CD4-positive, alpha-beta T cell treated with Interleukin-15 for 1 hour (primary cell): ENCODE measurements at places on chromosomes 3 and 15.
A peak's percentile ranks its signal among the peaks of the same experiment; 100 is the strongest.

- peak; percentile 30 for DNase-seq
These were observed 47.2 kb upstream of the ICE2 start for GRCh38 chr15:60526127-60526616.

GRCh38 chr15:96515371-96515770 is 184.9 kb downstream of the NR2F2 start:
- no peak for DNase-seq

DNA sequence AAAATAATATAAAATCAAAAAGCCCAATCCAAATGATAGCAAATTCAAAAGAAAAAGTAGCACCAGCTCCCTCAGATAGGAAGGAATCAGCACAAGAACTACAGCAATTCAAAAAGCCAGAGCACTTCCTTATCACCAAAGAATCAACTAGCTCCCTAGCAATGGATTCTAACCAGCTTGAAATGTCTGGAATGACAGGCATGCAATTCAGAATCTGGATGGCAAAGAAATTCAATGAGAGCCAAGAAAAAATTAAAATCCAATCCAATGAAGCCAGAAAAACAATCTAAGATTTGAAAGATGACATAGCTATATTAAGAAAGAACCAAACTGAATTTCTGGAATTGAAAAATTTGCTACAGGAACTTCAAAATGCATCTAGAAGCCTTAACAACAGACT is 1334.4 kb upstream of the ALCAM start:
- DNase-seq = no peak

GRCh38 chr3:79056498-79056897 is 711.3 kb downstream of the ROBO1 start:
- no peak for DNase-seq

- DNase-seq = no peak
These were observed 235.5 kb downstream of the OPA1 start for GRCh38 chr3:193828477-193828876.

DNA sequence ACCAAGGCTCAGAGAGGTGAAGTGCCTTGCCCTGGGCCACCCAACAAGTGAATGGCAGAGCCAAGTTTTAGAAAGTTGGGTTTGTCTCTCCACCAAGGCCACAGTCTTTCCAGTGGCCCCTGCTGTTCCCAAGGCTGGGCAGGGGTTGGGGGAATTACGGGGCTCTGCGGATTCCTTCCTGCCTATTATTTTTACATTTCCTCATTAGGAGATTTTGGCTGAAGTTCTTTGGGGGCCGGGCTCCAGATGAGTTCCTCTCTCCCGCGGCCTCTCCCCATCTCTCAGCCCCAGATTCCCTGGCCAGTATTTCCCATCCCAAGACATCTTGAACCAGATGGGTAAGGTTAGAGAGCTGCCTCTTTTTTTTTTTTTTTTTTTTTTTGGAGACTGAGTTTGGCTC is 44.0 kb upstream of the SMAD6 start:
- DNase-seq = no peak

DNA sequence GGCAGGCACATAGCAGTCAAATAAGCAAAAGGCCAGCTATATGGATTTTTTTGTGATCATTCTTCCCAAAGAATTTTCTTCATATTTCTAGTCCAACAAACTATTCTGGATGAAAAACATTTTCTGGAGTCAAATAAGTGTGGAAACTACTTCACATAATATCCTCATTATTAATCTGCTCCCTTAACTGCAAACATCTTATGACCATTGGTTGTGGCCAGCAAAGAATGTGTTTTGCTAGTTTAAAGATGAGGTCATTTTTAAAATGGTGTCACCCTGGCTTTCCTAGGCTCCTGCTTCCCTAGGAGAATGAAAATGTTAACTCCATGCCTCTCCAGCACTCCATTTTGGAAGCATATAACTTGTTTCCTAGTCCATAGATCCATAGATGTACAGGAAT is 118.8 kb downstream of the SST start:
- no peak for DNase-seq

- DNase-seq = no peak
These were observed 98.3 kb upstream of the SPATA12 start for GRCh38 chr3:56962206-56962605.

DNA sequence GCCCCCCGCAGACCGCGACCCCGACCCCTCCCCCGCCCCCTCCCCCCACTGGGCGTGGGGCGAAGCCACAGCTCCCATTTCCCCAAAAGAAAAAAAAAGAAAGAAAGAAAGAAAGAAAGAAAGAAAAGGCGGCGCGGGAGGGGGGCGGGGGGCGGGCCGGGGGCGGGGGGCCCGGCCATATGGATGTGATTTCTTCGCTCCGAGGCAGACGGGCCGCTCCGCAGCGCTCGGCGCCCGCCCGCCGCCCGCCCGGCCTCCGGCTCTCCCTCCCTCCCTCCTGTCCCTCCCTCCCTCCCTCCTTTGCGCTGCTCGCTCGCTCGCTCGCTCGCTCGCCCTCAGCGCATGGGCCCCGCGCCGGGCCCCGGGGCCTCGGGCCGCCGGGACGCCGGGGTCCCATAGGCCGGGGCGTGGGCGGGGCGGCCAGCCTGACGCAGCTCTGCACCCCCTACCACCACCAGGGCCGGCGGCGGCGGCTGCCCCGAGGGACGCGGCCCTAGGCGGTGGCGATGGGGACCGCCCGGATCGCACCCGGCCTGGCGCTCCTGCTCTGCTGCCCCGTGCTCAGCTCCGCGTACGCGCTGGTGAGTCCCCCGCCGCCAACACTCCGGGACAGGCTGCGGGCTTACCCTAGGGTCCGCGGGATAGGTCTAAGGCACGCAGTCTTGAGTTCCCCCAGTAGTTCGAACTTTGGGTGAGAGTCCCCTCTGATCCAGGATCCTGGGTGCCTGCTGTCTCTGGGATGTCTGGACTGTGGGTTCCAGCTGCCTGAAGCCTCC is 5.7 kb downstream of the PTH1R start:
- DNase-seq = no peak

GRCh38 chr3:36890261-36890660 is 54.6 kb downstream of the TRANK1 start:
- no peak for DNase-seq

GRCh38 chr3:62392626-62393292 is 19.4 kb upstream of the FEZF2 start:
- DNase-seq = no peak

- no peak for DNase-seq
These were observed 66.4 kb upstream of the TRA2B start for GRCh38 chr3:186004209-186004608.

GRCh38 chr3:81790117-81790516 is 28.7 kb upstream of the GBE1 start:
- no peak for DNase-seq

- no peak for DNase-seq
These were observed 235.0 kb downstream of the SLC9A9 start for GRCh38 chr3:143613226-143613625.

DNA sequence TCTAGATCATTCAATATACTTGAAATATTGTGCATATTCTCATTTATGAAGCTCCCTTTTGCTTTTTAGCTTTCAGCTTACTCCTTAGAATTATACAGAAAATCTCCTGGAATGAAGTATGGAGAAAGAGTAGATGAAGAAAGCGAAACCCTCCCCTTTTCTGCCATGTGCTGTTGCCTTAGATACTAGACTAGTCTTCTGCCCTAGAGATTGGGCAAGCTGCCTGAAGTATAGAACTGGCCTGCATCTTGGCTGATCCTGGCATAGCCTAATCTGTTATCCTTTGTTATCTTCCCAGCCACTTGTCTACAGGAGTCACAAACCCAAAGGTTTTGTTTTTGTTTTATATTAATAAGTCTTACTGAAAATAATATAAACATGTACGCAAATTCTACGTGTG is 138.8 kb downstream of the RBPMS2 start:
- DNase-seq = no peak

GRCh38 chr15:92665100-92665555 is 9.6 kb upstream of the FAM174B start:
- no peak for DNase-seq

- no peak for DNase-seq
These were observed 100.2 kb upstream of the TLE3 start for GRCh38 chr15:70197945-70198361.

DNA sequence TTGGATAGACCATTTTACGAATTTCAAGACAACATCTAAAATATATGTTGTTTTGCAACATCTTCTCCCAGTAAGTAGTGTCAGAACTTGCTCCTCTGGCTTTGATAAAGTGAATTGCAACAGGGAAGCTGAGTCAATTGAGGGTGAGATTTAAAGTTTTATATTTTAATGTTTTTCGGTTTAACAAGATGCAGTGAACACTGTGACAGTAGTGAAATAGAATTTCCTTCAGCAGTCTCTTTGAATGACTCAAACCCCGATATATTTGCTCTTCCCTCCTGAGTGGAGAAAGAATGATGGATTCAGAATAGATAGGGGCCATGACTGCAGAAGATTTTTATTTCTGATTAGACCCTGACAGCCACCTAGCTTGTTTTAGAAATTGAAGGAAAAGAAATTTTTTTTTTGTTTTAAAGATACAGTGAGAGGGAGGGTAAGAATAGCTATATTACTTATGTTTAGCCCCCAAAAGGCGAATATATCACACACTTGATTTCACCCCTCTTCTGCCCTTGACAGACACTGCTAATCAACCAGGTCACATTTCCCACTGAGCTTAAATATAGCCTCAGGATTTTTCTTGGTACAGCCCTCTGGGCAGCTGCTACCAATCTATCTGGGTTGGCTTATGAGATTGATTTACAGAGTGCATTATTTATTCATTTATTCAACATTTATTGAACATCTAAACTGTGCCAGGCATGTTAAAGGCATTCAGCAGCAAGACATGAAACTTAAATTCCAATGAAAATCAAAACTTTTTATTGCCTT is 183.3 kb upstream of the ADAMTS9 start:
- DNase-seq = no peak

- DNase-seq = no peak
These were observed 43.6 kb upstream of the AP4E1 start for GRCh38 chr15:50864873-50865272.

DNA sequence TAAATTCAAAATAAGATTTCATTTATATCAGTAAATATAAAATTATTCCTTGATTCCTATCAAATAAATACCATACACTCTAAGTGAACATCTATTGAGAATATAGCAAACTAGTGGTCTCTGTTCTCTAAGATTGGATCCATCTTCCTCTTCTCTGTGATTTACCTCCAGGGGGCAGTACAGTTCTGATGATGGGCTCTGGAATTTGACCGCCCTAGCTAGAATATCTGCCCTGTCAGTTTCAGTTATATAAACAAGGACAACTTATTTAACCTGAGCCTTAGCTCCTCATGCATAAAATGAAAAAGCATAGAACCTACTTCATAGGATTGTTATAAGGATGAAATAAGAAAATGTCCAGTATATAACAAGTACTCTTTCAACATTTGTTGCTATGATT is 171.1 kb upstream of the CCDC54 start:
- no peak for DNase-seq

DNA sequence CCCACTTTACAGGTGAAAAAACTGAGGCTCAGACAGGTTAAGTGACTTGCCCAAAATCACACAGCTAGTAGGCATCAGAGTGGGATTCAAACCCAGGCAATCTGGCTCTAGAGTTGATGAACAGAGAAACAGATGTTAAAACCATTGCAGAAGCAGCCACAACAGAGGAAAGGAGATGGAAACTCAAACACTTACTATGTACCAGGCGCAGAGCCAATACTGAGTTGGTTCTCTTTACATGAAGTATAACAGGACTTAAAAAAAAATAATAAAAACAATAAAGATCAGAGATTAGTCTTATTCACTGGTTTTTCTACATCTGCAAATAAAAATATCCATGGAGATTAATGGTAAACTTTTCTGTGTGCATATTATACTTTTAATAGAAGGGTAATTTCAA is 84.9 kb upstream of the SPATA12 start:
- no peak for DNase-seq

GRCh38 chr15:61033940-61034677 is 195.0 kb downstream of the RORA start:
- DNase-seq = no peak

GRCh38 chr15:100134089-100134583 is 207.6 kb downstream of the ADAMTS17 start:
- DNase-seq = no peak

DNA sequence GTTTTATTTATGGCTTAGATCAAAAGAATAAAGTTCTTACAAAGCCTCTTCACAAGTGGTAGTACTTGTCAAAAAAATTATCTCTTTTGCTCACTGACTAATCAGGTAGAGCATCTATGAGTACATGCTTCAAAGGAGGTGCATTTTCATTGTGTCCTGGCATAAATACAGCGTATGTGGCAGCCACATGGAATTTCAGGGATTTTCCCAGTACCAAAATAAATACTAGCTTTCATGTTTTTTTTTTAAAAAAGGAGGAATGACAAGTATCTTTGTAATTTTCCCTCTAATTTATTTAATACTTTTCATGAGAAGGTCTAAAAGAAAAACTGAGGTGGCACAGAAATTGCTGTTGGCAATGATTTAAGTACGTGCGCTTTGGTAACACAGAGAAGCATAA is 597.8 kb upstream of the ALCAM start:
- no peak for DNase-seq

DNA sequence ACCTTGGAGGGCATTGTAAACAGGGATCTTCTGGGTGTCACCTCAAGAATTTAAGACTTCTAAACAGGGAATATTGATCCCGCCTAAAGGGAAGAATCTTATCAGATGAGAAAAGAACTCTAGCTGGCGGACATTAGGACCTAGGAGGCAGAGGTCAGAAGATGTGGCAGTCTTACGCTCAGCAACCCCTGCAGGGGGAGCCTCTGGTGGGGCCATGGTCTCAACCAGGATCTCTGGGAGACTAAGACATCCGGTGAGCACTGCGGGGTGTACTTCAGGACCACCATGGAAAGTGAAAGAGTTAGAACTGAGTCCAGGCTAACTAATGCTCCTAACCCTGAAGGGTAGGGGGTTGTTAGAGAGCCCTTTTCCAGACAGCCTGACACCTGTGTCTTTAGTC is 295.2 kb downstream of the VGLL3 start:
- no peak for DNase-seq

DNA sequence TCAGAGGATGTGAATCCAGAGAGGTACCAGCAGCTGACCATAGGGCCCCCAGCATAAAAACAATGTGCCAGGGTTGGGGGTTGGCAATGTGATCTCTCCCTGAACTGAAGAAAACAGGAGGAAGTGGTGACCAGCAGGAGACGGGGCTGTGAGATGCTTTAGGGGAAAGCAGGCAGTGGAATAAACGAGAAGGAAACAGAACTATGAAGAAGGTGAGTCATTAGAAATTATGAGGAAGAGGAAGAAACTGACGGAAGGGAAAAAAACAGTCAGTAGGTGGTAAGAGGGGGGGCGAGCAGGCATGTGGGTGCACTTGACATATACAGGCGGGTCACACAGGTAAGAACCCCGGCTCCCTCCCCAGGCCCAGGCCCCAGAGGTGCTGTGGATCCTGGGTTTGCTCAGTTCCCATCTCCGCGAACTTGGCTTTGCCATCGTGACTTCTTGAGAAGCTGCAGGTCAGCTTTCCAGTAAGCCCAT is 42.2 kb upstream of the B3GNT5 start:
- peak; percentile 45 for DNase-seq

GRCh38 chr3:171906951-171907676 is 64.0 kb downstream of the TMEM212 start:
- DNase-seq = no peak

DNA sequence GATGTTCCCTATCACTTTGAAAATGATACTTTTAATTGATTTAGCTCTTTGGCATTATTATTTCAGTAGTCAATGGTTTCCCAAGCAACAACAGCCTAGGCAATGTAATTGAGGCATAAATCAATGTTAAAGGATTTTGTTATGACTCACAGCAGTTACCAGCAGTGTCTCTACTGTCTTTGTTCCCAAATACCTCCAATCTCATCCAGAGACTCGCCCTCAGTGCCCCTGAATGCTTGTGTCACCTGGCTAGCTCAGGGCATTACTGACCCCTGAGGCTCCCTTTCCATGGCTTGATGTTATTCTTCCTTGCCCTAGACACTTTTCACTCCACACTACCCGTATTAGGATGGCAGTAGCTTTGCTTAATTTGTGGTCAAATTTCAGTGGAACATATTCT is 227.2 kb downstream of the SQOR start:
- no peak for DNase-seq
